ENCODE measurements at places on chromosomes 3 and 15.

DNA sequence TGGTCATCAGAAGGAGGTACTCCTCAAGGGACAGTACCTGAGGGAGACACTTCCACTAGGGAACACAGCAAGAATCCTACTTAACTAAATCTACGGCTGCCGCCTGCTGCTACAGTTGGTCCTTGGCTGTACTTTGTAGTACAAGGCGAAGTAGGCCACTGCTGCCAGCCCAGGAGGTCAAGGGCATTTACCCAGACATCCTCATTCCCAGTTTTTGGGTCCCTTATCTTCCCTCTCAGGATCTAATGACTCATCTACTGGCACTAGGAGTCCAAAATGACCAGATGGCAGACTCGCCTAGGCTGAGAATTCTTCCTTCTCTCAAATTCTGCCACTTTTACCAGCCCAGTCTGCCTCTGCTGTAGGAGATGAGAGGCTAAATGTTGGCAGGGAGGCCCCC, 27.1 kb upstream of the LAMP3 start:
- DNase-seq: no peak

DNA sequence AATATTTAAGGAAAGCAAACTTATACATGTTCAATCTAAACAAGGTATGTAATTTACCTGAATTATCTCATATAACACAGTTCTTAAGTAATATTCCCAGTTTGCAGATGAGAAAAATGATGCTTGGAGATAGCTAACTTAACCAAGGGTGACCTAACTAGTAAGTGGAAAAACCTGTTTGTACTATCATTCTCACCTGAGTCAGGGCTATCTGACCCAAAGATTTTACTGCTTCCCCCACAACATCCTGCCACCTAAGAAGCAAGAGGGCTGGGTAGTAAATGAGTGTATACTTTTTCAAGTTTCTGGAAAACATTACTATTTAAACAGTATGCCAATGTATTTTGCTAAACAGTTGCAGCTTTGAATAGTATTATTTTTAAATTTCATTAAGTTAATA, 10.6 kb downstream of the TP63 start:
- no peak for DNase-seq

DNA sequence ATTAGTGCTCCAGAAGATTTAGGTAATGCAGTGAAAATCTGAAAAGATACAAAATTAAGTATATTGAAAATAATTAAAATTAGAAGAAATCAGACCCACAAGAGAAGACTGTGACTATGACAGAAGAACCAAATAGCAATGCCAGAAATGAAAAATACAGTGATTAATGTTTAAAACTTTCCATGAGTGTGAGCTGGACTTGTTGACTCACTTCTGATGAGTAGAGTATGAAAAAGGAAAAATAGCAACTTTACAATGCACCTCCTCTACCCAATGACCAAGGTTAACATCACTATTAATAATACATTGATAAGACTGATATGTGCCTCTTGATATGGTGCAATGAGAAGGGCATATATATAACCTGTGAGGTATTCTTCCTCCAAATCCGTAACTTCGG, 39.3 kb upstream of the SLC22A13 start:
- no peak for DNase-seq

GRCh38 chr3:159258934-159259333, 457.1 kb downstream of the MFSD1 start:
- no peak for DNase-seq

DNA sequence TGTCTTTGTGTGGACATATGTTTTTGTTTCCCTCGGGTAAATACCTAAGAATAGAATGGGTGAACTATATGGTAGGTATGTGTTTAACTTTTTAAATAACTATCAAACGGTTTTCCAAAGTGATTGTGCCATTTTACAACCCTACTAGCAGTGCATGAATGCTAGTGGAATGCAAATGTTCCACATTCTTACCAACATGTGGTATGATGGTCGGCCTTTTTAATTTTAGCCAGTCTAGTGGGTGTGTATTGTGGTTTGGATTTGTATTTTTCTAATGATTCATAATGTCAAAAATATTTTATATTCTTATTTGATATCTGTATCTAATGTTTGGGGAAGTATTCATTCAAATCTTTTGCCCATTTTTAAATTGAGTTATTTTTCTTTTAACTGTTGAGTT, 68.2 kb upstream of the SMAD3 start:
- no peak for DNase-seq

GRCh38 chr3:55512571-55513343, 25.7 kb upstream of the WNT5A start:
- no peak for DNase-seq

GRCh38 chr3:195800240-195800639, 11.5 kb downstream of the MUC4 start:
- DNase-seq: no peak

GRCh38 chr3:53420831-53421230, 73.5 kb upstream of the DCP1A start:
- no peak for DNase-seq

- no peak for DNase-seq
Observed at GRCh38 chr15:33278816-33279612, 31.8 kb upstream of the RYR3 start.

GRCh38 chr3:10770981-10771380, 45.0 kb upstream of the SLC6A11 start:
- no peak for DNase-seq

DNA sequence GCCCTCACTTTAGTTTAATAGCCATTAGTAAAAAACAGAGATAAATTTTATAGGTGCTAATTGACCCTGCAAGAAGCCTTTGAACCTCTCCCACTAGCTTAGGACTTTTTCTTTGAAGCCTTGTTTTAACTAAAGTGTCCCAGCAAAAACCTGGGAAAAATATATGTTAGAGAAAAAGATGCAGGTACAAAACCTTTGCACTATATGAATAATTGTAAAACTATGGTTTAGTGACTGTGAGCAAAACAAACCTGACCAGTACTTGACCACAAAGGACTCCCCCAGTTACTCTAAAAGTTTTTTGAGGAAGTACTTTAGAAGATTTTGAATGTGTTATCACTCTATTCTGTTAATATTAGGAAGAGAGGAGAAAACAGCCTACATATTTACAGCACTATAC, 123.3 kb upstream of the TP63 start:
- no peak for DNase-seq

DNA sequence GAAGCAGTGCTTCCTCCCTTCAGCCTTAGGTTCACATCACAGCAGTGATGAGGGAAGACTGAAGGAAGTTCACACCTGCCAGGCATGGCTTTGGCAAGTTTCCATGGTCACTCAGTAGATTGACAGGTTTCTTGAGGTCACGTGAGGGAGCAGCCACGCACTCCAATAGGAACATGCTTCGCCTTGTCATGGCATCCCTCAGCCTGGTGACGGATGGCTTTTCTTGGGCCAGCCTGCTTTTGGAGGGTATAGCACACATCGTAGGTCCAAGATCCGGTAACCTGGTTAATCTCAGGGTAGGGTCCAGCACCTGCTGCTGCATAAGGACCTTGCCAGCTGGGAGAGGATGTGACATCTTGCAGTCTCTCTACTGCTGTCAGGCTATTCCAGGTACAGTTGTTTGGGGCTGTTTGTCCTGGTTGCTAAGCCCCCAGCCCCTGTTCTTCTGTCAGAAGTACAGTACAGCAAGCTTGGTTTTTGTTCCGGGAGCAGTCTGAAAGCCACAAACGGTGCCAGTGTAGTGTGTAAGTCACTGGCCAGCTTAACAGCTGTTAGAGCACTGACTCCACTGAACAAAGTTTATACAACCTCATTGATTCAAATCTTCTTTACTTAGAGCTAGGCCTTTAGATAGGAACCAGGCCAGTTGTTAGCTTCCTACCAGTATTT, 42.3 kb downstream of the PSMD6 start:
- DNase-seq: no peak
